Activated CD4-positive, alpha-beta T cell treated with anti-CD3 and anti-CD28 coated beads, Interleukin-2, amount 10 ng/mL, durations not matched to agents 7 days and 5 days (primary cell): ENCODE measurements at places on chromosomes 12 and 14. TPM values are rescaled to one million over a fixed set of nuclear protein-coding genes. Genes with fewer than 3 reads are reported as not detected.

Gene PLA2G1B
- not detected for total RNA-seq

Gene LGALS3
- total RNA-seq = 41.6 TPM

Gene TMEM117
- total RNA-seq = 0.79 TPM

DNA sequence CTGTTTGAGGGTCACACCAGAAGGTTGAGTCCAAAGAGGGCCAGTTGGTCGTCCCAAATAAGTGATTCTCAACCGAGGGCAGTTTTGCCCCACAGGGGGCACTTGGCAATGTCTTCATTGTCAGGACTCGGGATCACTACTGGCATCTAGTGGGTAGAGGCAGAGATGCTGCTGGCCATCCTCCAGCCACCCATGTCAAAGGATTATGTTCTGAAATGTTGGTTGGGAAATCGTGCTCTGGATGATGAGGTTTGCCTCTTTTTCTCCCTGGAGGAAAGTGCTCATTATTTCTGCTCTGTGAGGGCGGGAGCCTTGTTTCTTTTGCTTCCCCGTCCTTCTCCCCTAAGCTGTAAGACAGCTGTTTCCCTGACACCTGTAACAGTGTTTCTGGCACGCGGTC is 3.6 kb downstream of the ZNF839 start:
- DNase-seq = no peak

- DNase-seq = no peak
Measured at GRCh38 chr12:82476511-82476910, 118.2 kb downstream of the METTL25 start.

DNA sequence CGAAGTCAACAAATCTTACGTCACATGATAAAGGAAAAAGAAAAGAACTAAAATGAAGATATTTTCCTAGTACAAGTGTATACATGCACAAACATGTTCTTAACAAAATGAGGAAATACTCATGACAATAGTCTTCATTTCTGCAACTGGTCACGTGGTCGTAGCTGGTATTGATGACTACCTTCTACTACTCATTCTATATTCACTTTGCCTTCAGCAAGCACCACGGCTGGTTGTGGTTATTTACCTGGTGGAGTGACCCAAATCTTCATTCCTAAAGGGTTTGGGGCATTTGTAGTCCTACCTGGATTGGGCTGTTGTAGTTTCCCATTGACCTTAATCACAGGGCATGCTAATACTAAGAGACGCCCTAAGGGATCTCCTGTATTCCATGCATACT is 51.2 kb downstream of the FIGNL2 start:
- DNase-seq = no peak

DNA sequence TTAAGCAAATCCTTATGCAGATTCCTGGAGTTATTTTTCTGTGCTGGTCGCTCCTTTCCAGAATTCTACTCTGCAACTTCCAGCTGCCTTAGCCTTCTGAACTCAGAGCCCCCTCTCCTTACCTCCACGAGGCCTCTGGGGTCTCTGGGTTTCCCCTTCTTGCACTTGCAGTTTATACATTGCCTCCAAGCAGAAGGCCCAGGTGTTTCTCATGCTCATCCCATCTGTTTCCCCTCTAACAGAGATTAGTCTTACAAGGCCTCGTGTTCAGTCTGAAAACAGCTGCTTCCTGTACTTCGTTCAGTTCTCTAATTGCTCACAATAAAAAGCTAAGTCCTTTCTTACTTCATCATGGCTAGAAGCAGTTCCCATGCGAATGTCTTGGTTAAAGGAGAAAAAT is 134.4 kb upstream of the FGD4 start:
- no peak for DNase-seq

Gene BIN2
- 226 TPM for total RNA-seq

DNA sequence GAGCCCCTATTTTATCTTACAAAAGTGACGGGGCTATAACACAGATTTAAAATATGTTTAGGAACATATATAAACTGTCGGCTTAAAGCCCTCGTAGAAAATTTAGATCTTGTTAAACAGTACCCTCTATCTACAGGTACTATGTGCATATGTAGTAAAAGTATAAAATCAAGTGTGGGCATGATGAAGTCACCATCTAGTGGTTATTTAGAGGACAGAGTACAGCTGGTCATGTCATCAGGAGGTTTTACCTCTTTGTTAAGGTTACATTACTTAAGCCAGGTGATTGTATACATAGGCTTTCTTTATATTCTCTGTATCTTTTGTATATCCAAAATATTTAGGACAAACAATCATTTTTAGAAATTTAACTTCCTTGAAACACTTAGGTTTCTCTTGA is 18.2 kb upstream of the TNS2 start:
- no peak for DNase-seq

DNA sequence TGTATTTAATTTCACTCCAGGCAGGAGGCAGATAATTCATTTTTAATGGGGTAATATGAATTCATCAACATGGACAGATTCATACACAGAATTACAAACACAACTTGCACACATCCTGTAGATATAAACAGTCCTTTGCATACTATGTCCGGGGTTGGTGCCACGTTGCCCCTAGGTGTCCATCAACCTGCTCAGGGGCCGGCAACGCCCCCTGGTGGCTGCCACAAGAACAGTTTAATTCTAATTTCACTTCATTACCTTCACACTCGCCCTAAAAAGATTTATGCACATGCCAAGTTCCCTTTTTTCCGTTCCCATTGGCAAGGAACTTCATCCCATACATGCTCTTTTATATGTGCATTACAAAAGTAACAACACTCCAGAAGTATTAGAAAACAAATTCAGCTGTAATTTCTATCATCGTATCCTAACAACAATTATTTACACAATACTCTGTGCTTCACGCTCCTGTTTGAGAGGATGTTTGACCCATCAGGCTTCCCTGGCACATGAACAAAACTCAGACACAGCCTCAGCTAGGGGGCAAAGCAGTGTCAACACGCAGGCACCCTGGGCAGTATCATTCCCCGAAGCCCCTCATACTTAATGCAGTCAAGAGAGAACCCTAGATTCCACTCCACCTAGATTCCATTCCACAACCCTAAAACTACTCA is 15.5 kb downstream of the MANSC1 start:
- DNase-seq = peak; percentile 60

DNA sequence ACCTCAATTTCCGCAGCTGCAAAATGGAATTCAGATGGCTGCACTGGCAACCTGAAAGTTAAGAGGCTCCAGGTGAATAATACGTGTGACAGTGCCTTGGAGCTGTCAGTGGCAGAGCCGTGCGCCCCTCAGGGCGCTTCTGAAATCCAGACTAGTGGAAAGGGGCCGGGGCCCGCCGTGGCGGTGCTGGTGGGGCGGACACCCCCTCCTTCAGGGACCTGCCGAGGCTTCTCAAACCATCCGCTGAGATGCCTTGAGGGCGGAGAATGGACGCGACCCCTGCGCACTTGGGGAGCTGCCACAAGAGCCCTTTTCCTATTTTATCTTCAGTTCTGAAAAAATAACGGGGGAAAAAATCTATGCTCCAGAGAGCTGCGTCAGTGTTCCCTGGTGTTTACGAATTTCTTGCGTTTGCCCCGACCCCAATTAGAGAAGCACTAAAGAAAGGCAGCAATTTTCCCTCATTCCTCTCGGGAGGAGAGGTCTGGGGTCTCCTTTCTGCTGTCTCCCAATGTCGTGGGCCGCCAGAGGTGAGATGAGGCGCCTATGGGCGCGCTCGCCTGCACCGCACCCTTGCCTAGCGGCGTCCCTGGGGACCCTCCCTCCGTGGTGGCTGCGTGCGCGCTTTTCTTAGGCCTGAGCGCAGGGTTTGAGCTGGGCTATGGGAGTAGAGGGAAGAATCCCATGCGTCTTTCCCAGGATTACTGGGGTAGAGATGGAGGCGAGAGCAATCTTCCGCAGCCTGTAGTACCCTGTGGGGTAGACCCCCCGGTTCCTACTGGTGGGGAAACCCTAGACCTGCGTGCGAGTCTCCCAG is 2.2 kb downstream of the NOS1 start:
- DNase-seq = no peak

Gene ITPK1
- 71.0 TPM for total RNA-seq
